ENCODE measurements at places on chromosomes 6 and 20.

DNA sequence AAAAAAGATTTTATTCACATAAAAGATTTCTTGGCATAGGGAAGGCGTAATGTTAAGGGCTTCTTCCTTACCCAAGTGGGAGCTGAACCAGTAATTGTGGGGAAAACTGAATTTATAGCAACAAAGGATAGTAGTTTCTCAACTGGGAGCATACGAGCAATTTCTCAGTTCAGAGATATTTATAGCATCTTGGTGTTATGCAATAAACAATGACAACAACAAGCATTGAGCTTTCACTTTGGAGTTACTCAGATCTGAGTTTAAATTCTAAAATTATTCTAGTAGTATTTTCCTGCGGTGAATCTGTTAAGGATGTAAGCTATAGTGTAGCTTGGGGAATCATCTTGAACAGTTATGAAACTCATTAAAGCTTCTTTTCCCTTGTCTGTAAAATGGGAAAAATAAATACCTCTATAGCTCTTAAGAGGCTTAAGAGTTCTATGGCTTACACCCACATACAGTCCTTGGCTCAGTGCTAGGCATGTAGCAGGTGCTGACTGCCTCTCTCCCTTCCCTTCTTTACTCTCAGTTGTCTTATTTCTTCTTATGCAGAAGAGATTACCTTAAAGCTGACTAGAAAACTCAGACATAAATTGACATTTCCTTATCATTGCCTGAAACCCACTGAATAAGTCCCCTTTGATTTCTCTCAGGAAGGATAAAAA is 58.8 kb downstream of the SAMD5 start:
- DNase-seq, result no peak

GRCh38 chr6:149445095-149445466 is 39.7 kb downstream of the ZC3H12D start:
- no peak for DNase-seq

DNA sequence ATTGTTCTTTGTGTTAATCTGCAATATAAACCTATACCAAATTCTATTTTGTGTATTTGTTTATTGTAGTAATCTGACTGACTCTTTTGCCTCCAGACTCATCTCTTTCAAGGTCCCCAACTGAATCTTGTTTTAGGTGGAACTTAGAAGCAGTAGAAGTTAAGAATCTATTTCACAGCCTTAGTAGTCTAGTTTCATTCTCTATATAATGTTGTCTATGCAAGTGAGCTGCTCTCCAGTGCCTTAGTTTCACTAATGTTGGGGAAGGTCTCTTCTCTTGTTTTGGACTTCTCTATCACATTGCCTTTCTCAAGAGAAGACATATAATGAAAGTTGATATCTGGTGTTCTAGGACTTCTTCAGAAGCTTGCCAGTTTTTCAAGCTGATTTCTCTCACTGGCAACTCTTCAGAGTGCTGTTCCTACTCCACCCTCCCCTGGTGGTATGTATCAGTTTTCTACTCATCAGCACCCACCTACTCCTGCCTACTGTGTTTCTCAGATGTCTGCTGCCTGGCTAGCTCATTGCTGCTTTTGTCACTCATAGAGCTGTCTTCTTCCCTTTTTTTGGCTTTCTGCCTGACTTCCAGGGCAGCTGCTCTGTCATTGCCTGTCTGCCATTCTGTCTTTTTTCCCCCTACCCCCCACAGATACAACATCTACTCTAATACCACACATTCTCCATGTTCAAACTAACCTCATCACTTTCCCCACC is 82.1 kb downstream of the PTPRA start:
- DNase-seq, result no peak

DNA sequence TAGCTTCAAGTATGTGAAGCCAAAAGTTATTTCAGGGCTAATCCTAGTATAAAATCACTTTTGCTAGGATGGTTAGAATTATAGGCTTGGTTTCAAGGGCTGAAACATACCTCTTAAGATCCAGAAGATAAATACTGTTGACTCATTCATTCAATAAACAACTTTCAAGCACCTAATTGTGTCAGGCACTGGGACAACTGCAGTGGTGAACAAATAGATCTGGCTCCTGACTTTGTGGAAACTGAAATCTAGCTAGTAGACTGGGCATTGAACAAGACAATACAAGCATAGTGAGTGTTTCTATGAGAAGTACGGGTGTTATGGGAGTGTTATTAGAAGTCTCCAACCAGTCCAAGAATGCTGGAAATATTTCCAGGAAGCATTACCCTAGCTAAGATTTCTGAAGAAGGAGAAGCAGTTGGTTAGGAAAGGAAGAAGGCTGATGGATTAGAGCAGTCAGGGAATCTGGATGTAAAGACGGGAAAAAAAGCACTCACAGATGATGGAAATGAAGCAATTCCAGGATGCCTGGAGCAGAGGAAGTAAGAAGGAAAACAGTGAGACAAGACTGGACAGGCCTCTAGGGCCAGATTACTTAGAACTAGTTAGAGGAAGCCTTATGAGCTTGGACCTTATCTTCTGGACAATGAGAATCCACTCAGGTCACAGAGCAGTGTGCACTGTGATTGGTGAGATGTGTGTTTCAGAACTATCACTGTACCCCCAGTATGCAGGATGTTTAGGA is 132.6 kb upstream of the RAB32 start:
- no peak for DNase-seq

- no peak for DNase-seq
Measured at GRCh38 chr6:30355281-30355680, 10.3 kb downstream of the RPP21 start.

All from CD4-positive, alpha-beta T cell treated with Interleukin-6 at 100 ng/mL for 8 hours (primary cell).